Pericardium fibroblast (primary cell): ENCODE measurements at places on chromosomes 4 and X. TPM values are rescaled to one million over a fixed set of nuclear protein-coding genes. Genes with fewer than 3 reads are reported as not detected.

Gene MAB21L2
- total RNA-seq: under 0.01 TPM in 1 of 2 replicates, not detected in the other

Gene NALF2
- 0.09 TPM in 1 of 2 replicates, not detected in the other for total RNA-seq

Gene CXCL11
- not detected in 2 replicates for total RNA-seq

Gene MID1
- total RNA-seq: 7.1 and 27.2 TPM in 2 replicates

Gene TECRL
- not detected in 2 replicates for total RNA-seq
